ENCODE measurements at places on chromosomes 2 and 18.

DNA sequence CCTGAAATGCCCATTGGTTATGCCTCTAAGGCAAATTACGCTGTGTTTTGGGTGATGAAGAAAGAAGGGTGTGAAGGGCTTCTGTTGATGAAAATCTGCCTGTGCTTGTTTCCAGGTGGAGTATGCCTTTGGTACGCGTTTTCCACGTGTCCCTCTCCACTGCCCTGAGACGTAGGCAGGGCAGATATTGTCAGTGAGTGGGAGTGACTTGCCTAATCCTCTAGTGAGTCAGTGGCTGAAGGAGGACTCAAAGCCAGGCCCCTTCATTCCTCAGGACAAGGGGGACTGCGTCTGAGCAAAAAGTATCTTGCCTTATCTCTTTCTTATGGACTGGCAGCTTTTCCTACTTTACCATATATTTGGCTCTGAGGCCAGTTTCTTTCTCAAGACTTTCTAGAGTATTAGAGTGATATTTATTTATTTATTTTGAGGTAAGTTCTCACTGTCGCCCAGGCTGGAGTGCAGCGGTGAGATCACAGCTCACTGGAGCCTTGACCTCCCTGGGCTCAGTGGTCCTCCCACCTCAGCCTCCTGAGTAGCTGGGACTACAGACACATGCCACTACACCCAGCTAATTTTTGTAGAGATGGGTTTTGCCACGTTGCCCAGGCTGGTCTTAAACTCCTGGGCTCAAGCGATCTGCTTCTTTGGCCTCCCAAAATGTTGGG, 10.2 kb downstream of the RALB start:
- no peak for DNase-seq

GRCh38 chr2:231117922-231118613, 6.8 kb downstream of the HTR2B start:
- DNase-seq: no peak

DNA sequence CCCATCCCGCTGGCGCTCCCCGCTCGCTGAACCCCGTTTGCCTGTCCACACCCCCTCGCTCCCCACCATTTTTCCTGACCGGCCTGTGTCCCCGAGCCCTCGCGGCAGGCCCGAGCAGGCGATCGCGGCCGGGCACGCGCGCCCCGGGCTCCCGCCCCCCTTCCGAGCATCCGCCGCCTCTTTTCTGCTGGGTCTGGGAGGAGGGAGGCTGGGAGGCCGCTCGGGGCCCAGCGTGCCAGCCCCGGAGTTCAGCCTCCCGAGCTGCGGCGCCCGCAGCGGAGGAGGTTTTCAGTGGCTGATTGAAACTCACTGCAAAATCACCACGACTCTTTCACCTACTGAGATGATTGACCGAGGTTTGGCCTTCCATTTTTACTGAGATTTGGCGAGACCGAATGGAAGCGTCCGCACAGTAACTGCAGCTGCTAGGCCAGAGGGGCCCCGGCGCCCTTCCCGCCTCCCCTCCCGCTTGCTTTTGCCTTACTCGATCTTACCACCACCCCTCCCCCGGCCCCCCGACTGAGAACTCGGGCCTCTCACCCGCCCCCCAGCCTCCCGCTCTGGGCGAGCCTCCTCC, 4.8 kb downstream of the SOX11 start:
- no peak for DNase-seq

DNA sequence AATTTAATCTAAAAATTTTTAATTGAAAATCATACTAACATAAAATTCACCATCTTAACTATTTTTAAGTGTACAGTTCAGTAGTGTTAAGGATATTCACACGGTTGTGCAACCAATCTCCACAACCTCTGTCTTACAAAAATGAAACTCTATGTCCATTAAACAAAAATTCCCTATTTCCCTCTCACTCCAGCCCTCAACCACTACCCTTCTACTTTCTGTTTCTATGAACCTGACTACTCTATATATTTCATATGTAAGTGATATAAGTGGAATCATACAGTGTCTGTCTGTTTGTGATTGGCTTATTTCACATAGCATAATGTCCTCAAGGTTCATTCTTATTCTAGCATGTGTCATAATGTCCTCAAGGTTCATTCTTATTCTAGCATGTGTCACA, 34.3 kb upstream of the OSBPL6 start:
- no peak for DNase-seq

DNA sequence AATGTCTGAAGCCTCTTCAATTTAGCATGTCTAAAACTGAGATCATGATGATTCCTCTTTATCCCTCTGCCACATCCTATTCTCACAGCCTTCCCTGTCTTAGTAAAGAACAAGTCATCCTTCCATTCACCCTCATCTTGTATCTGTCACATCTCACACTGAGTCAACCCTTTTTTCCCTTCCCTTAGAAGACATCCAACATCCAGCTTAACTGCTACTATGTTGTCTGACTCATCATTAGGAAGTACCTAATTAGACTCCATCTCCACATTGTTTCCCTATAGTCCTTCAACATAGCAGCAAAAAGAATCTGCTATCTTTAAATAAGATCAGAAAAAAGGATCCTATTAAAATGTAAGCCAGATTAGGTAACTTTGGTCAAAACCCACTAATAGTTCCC, 85.2 kb upstream of the GRB14 start:
- no peak for DNase-seq

GRCh38 chr2:1841461-1841860, 97.1 kb upstream of the PXDN start:
- DNase-seq: no peak

DNA sequence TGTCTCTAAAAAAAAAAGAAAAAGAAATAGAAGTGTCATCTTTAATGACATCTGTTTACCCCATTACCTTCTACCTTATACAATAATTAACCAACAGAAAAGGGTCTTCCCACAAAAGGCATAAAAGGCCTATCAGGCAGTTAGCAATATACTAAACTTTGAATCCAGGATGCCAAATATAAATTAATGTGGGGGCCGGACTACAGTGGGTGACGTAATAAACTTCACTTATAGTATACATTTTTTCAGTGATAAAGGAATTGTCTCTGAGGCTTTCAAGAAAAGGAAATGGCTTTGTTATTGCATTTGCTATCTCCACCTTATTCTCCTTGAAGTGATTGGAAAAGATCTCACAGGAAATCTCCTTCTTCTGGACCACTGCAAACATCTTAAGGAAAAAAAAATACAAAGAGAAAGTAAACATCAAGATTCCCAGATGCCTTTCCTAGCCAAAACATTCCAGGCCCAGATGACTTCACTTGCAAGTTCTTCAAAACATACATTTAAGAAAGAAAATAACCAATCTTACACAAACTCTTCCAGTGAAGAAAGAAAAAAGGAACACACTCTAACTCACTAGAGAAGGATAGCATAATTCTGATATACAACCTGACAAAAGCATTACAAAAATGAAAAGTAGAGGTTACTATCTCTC, 126.2 kb upstream of the CAB39 start:
- DNase-seq: no peak

- no peak for DNase-seq
Measured at GRCh38 chr18:7878265-7879211, 311.4 kb downstream of the PTPRM start.

- no peak for DNase-seq
Measured at GRCh38 chr2:229407170-229407569, 136.1 kb upstream of the PID1 start.
